ENCODE measurements at places on chromosomes 7 and 10.
A peak's percentile ranks its signal among the peaks of the same experiment; 100 is the strongest.

- DNase-seq: no peak
These were observed 83.7 kb upstream of the GLCCI1 start for GRCh38 chr7:7884855-7885254.

DNA sequence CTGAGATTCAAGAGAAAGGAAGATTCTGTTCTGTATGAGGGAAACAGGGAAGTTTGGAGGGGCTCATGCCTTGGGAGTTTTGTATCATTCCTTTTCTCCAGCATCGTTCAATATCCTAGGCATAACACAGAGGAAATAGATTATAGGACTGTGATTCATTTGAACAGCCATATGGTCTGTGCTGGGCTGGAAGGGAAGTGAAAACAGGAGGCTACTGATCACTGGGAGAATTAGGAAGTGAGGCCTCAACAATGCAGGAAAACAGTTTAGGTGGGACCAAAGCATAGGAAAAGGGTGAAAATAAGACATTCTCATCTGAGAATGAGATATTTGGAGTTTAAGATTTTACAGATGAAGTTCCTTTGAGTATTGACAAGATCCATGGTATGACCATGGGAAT, 70.7 kb upstream of the MKX start:
- no peak for DNase-seq

- no peak for DNase-seq
These were observed 81.1 kb upstream of the STEAP1B start for GRCh38 chr7:22581099-22581498.

DNA sequence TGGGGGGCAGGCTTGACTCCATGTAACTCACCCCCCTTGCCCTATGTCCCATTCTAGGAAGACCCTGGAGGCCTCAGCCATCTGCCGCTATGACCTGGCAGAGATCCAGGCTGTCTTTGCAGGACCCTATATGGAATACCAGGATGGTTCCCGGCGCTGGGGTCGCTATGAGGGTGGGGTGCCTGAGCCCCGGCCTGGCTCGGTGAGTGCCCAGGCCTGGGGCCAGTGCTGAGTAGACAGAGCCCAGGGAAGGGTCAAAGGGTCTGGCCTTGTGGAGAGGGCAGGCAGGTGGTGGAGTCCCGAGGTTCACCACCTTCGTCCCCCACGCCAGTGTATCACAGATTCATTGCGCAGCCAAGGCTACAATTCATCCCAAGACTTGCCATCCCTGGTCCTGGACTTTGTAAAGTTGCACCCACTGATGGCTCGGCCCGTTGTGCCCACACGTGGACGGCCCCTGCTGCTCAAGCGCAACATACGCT, 7.5 kb downstream of the MRPL43 start:
- DNase-seq: no peak

GRCh38 chr10:102157224-102157623, 5.0 kb downstream of the NOLC1 start:
- no peak for DNase-seq

DNA sequence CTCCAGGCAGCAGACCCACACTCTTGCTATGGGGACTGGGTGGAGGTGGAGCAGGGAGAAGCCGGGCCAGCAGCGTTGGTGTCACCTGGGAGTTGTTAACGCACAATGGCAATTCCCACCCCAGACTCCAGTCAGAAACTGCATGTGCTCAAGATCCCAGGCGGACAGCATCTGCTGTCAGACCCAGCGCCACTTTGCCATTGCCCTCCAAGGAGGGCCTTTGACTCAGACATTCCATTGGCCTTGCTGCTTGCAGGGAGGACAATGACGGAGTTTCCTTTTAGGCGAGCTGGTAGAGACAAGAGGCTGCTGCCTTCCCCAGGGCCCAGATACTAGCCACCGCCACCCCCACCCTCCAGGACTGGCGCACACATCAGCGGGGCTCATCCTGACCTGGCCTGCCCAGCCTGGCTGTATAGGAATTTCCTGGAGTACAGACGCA, 34.5 kb downstream of the ZNF775 start:
- DNase-seq: no peak

DNA sequence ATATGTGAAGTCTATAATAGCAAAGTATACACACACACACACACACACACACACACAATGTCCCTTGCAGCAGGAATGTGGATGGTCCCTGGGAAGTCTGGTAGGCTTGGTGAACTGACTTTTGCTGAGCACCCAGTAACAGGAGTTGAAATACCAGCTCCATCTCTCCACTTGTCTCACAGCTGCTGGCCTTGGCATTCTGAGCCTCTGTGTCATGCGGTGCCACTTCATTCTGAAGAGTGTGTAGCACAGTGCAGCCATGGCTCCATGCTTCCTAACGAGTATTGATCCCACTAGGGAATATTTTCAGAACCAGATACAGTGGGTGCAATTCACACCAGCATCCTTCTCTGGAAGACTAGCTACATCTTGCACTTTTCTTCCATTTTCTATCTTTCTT, 192.4 kb downstream of the ADARB2 start:
- no peak for DNase-seq

DNA sequence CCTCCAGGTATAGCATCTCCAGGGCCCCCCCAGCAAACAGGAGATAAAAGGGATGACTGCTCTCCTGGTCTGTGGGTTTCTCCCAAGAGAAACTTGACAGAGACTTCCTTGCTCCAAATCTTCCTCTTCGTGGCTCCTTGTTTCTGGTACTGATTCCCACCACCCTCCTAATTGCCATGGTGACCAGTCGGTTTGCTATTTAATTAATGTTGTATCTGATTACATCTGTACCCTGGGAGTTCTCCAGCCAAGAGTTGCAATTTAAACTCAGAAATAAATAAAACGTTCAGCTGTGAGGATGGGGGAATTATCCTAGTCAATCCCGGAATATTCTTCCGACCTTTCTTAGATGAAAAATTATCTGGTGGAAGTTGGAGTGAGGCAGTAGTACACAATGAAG, 264.7 kb downstream of the PAXIP1 start:
- no peak for DNase-seq

- no peak for DNase-seq
These were observed 99.6 kb upstream of the NPS start for GRCh38 chr10:127449490-127449889.

GRCh38 chr7:74202841-74203556, 6.8 kb upstream of the LAT2 start:
- peak; percentile 33 for DNase-seq

- no peak for DNase-seq
These were observed 51.0 kb downstream of the POLR3A start for GRCh38 chr10:77978360-77978759.

- DNase-seq: no peak
These were observed 281.1 kb upstream of the MEOX2 start for GRCh38 chr7:15967551-15967950.

GRCh38 chr10:123781956-123782500, 109.6 kb downstream of the CPXM2 start:
- no peak for DNase-seq

GRCh38 chr7:20113427-20114027, 103.7 kb downstream of the MACC1 start:
- DNase-seq: no peak

DNA sequence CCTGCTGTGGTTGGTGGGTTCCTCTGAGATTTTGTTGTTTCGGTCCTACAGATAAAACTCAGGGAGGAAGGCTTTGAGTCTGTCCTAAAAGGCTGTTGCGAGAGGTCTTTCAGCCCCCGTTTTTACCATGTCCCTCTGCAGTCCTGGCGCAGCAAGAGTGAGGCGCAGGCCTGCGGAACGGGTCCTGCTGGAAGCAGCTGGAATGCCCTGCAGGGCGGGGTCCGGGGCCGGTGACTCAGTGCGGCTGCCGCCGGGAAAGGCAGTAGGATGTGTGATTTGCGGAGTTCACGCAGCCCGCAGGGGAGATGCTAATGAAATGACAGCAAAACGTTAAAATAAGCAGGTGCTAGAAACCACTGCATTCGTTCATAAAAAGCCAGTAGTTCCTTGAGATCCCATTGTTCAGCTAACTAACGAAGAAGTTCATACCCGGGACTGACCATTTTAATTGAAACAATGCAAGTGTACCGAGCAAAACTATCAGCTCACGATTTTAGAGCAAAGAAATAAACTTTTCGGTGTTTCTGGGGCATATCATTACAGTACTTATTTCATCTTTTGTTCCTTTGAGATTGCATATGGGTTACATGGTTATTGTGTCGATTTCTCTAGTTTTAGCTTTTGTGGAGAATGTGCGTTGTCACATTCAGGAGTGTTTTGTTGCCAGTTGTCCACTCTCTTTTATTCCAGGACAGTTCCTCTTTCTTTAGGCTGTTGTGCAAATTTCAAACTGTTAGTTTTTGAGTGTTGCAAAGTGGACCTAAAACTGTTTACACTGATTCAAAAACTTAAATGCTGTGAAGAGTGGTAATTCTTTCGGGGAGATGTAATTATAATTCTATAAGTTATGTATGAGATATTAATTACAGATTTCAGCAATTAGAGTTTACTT, 783 bp downstream of the ANLN start:
- peak; percentile 37 for DNase-seq

DNA sequence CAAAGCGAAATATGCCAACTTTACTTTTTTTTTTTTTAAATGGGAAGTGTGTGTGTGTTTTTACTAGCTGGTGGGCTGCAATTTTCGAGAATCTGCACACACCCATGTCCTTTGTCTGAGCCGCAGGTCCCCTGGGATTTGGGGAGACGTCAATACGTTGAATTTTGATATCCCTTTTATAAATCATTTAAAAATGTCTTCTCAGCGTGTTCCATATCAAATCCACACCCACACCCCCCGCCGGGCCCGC, 404 bp upstream of the FMC1 start:
- no peak for DNase-seq

- DNase-seq: no peak
These were observed 223.1 kb downstream of the CUX1 start for GRCh38 chr7:102040569-102040968.

- no peak for DNase-seq
These were observed 15.5 kb downstream of the TM9SF3 start for GRCh38 chr10:96570983-96571964.
